ENCODE measurements at places on chromosomes 13 and 19.
A peak's percentile ranks its signal among the peaks of the same experiment; 100 is the strongest.

- DNase-seq = no peak
These were observed 919.9 kb upstream of the MIR17HG start for GRCh38 chr13:90427322-90428272.

DNA sequence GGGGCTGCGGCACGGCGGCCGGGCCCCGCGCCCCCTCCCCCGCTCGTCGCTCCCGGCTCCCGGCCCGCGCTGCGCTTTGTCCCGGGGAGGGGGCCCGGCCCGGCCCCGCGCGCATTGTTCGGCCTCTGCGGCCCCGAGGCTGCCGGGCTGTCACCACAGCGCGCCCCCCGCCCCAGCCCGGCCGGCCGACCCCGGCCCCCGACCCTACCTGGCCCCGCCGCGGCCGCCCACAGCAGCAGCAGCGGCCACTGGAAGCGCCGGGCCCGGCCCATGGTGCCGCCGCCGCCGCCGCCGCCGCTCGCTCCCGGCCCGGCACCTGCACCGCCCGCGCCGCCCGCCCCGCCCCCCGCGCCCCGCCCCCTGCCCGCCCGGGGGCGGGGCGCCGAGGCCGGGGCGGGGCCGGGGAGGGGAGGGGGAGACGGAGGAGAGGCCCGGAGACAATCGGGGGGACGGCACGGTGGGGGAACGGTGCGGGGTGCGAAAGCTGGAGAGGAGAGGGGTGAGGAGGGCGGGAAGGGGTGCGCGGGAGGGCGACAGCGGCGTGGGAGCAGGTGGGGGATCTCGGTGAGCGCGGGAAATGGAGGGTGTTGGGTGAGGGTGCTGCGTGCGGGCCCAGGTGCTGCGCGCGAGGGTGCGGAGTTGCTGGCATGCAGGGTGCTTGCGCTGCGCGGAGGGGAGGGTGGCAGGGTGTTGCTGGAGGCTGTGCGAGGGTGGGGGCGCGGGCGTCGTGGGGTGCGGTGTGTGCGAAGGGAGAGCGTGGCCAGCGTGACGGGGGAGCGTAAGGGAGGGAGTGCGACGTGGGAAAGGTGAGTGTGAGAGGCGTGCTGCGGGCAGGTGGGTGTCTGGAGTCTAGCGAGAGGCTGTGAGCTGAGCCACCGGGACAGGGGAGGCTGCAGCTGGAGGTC, at the start of gene CADM4:
Gene CADM4 (minus strand): TSS at position 332 of the 905 bp plus-strand sequence. CDS start 60 bp downstream, at position 272.
- DNase-seq = peak; percentile 29

DNA sequence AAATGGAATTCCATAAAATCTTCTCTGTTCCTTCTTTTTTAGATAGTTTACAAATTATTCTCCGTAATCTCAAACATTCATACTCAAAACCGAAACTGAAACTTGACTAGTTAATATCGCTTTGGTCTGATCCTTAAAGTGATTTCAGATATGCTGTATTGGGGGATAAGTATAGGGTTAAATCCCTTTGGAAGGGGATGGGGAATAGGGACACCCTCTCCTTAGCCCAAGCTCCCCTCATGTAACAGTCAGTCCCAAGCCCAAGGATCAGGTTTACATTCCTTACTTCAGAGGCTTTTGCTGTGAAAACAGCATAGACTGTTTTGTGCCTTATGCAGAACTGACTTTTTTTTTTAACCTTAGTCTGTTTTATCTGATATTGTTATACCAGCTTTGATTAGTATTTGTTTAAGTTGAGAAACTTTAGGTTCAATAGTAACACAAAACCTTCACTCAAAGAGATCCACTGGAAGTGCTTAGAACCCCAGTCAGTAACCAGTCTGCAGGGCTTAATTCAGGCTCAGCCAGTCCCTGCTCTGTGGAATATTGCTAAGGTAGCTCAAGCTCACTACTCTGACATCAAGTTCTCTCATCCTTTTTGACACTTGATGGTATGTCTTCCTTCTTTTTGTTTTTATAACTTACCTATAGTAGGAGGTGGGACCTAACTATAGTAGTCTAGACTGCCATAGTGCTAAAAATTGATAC, 10.5 kb downstream of the CDADC1 start:
- no peak for DNase-seq

- DNase-seq = peak; percentile 57
These were observed 881.9 kb downstream of the SLITRK6 start for GRCh38 chr13:84917252-84917878.

DNA sequence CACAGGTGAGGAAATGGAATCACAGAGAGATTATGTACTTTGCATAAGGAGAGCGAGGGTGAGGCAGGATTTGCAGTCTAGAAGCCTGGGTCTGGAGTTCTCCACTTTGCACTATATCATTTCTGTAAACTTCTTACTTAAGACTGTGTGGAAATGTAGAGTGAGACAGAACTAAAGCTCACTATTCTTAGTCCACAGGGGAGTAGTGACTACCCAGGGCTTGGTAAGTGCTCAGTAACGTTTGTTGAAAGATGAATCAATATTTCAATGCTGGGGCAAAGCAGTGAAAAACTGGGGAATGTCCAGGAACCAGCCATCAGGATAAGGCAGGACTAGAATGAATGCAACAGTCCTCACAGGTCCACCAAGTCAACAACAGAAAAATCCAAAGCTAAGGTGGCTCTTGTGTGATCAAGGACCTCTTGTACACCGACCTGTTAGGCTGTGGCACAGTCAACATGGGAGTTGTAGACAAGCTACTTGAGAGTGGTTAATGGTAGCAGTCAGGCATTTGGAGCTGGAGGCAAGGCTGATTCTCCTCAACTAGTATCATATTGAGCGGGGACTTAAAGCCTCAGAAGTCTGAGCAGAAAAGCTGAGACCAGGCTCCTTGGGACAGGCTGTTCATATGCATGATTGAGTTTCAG, 929 bp upstream of the TNFSF13B start:
- DNase-seq = no peak

GRCh38 chr13:35630551-35631275, 154.2 kb upstream of the MAB21L1 start:
- DNase-seq = peak; percentile 24

- no peak for DNase-seq
These were observed 589 bp downstream of the R3HDM4 start for GRCh38 chr19:912181-913079.

- DNase-seq = peak; percentile 63
These were observed 125.6 kb downstream of the SPRY2 start for GRCh38 chr13:80215368-80215767.

GRCh38 chr13:44373601-44374347, at the start of gene SERP2:
SERP2 (plus strand) TSS chr13:44373824; CDS start chr13:44374026, 202 bp downstream.
- no peak for DNase-seq

GRCh38 chr13:18944501-18945068, 237.0 kb downstream of the TUBA3C start:
- DNase-seq = no peak

- DNase-seq = no peak
These were observed 25.9 kb downstream of the FAM216B start for GRCh38 chr13:42807241-42807640.

- no peak for DNase-seq
These were observed 929.0 kb downstream of the SLITRK6 start for GRCh38 chr13:84870190-84870589.

DNA sequence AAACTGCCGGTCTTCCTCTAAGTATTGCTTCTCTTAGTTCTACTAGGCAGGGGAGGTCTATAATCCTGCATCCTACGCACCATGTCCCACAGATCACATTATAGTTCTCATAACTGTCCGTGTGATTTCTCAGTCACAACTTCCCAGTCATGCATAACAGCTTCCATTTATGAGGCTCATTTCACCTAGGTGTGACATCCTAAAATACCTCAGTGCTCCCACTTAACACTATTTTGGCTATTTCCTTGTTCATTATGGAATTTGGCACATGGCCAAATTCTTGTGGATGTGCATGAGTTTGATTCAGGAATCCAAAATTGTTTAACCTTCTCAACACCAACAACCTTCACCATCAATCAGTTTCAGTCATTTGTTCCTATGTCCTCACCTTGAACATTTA, 989.9 kb downstream of the OLFM4 start:
- DNase-seq = no peak

DNA sequence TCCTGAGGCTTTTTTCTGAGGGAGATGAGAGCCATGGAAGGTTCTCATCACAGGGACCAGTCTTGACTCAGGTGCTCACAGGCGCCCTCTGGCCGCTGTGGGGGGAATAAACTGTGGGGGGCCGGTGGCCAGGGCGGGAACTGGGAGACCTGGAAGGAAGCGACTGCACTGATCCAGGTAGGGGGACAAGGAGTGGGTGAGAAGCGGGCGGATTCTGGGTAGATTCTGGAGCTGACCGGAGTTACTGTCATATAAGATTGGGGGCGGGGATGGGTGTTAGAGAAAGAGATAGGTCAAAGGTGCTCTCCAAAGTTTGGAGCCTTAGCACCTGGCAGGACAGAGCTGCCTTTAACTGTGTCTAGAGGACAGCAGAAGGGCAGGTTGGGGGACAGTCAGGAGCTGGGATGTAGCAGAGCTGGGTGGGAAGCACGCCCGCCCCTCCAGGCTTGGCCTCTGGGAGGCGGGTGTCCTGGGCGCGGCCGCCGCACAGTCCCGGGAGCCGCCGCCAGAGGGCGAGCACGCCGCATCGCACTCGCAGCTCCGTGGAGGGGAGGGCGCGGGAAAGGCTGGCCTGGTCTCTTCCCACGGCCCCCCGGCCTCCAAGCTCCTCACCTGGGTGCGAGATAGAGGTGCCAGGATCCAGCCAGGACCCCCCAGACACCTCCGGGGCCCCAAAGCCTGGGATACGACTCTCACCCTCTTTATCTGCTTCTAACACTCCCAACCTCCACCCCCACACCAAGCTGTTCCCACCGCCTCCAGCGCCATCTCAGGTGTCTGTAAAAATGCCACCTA, 4.2 kb upstream of the DAND5 start:
- peak; percentile 77 for DNase-seq

DNA sequence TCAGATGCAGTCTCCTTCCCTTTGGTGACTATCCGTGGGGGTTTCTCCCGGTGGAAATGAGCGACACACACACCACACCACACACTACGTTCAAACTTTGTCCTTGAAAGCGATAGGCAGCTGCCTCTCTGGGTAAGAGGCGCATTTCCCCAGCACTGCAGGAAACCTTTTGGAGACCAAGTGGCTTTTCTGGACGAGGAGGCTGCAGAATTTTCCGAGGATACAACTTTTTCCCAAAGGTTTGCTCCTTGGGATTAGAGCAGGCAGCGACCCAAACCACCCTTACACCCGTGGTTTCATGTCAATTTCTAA, 38.2 kb upstream of the FLT1 start:
- DNase-seq = no peak

DNA sequence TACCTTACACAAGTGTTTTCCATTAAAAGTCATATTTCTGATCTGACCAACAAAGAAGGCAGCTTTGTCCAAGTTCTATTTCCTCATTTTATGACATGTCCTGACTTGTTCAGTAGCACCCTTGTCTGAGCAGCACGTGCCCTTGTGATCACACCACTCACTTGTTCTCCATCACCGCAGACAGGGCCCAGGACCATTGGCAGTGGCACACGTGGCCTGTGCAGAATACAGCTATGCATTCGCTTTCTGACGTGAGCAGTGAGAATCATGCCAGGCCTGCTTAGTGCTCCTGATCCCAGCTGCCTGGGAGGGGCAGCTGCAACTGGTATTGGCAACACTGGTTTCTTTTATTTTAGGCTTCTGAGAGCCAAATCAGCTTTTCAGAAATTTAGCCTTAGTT, 134.2 kb downstream of the FRY start:
- no peak for DNase-seq

- DNase-seq = no peak
These were observed 3.6 kb downstream of the GPR12 start for GRCh38 chr13:26756961-26757360.

DNA sequence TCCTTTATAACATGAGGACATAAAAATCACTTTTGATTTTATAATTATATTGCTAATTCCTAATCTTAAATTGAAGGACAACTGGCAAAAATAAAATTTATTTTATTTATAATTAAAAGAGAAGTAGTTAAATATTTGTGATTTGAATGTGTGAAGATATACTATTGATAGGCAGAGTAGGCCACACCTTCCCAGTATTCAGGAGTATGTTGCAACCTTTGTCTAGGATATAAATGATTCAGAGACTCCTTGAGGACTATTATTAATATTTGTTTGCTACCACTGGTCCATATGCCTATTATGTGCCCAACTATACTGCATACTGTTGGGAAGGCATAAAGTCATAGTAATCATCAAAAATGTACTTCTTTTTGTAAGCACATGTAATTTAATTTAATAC, 94.2 kb downstream of the CDADC1 start:
- DNase-seq = no peak

DNA sequence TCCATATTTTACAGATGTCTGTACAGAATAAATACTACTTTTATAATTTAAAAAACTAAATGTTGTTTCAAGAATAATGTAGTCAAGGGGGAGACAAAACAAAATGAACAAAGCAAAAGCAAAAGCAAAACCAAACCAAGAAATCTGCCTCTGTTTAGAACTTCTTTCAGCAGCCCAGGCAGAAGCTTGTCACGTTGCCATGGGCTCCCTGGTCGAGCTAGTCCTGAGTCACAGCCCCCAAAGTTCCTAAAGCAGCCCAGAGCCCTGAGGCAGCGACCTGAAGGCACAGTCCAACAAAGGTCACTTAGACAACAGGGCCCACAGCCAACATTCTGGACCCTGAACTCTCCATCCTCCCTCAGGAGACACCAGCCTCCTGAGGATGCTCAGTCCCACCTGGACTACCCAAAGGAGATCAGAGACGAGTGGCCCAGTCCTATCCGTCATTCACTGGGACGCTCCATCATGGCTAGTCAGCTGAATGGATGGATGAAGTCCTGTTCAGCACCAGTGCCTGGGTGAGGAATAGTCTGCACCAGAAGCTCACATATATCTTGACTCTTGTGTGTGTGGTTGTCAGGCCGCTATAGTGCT, 41.7 kb downstream of the SIAH3 start:
- no peak for DNase-seq

DNA sequence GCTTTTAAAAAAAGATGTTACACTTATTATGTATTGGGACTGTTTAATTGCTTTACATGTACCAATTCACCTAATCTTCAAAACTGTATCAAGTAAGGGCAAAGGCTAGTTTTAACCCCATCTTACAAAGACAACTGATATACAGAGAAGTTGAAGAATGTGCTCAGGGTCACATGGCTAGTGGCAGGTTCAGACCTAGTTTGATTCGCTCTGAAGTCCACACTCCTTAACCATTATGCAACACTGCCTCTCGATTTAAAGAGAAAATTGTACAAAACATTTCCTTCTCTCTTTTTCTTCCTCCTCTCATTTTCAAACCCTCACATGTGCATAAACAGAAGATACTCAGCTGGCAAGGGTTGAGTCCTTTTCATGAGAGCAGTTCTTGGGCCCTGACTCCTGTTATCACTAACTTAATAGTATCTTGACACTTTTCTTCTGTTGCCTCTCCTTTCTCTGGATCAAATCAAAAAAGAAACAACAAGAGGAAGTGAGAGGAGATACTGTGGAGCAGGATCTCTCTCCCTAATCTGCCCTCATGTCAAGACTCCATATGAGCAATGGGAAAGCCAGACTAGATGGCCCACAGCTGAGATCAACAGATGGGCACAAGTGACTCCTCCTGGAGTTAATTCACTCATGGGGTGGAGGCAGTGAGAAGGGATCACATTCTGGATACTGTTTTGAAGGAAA, 19.0 kb upstream of the N4BP2L1 start:
- DNase-seq = no peak

DNA sequence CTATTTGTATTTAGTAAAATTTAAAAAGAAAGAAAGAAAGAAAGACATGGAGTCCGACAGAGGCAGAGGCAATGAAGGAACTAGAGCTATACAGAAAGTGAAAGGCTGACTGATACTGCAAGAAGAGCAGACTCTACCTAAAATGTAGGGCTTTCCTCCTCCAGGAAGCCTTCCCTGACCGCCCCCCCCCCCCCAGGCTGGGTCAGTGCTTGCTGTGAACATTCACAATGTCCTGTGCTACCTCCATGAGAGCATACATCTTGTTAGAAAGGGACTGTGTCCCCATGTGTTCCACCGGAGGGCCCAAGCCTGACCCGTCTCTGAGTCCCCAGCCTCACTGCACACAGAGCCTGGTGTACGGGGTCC, 5.7 kb upstream of the CA11 start:
- DNase-seq = no peak
